Caco-2 (cell line): ENCODE measurements at places on chromosomes 4 and X.

DNA sequence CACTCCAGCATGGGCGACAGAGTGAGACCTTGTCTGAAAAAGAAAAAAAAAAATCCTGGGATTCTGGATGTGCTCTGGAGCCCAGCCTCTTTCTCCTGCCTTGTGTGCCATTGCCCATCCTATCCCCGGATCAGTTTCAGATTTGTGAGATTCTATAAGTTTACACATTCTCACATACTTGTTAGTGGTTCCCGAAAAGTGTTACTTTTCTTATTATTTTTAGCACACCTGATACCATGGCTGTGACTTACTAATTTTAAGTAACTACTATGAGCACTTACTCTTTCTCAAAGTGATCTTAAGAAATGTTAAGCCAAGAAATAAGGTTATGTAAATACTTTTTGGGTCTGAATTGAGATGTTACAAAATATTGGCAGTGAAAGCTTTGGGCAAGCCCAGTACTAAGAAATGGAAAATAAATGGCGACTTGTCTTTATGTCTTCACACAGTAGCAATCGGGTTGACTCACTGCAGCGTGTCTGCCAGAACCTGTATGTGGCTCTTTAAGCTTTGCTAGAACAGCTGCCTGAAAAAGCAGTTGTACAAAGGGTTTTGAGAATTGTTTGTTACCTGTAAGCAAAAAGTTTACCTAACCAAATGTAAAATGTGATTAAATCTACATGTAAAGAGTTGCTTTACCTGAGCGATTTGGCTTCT, 118.7 kb downstream of the KLHL8 start:
- H3K27ac ChIP-seq: no peak overlapping the region
- no peaks in the 10 kb centered on the region for H3K27me3 ChIP-seq
- H3K4me1 ChIP-seq: peaks cover 40% of the 10 kb centered on the region
- H3K4me3 ChIP-seq: no peak overlapping the region
- no peak for DNase-seq
- no peaks in the 10 kb centered on the region for H3K36me3 ChIP-seq

GRCh38 chrX:107204068-107204605, 2.1 kb downstream of the NUP62CL start:
- H3K4me1 ChIP-seq: no peaks in the 10 kb centered on the region
- H3K27ac ChIP-seq: no peak overlapping the region
- no peaks in the 10 kb centered on the region for H3K36me3 ChIP-seq
- no peaks in the 10 kb centered on the region for H3K27me3 ChIP-seq
- H3K4me3 ChIP-seq: no peak overlapping the region

- no peaks in the 10 kb centered on the region for H3K36me3 ChIP-seq
- DNase-seq: no peak
These were observed 374.3 kb downstream of the AFF2 start for GRCh38 chrX:148874636-148875246.

DNA sequence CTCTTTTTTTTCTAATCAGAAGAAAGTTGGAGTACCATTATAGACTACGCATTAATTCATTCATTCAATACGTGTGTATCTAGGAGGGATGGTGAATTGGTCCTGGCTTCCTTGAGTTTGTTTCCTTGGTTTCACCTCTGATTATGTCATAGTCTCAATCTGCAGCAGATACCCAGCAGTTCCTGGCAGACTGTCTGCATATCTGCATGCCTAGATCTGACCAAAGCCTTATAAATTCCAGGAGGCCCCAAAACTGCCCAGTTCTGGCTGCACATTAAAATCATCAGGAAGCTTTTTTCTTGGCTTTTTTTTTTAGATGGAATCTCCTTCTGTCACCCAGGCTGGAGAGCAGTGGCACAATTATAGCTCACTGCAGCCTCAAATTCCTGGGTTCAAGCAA, 27.2 kb upstream of the SLC34A2 start:
- H3K27me3 ChIP-seq: no peaks in the 10 kb centered on the region
- DNase-seq: no peak
- no peaks in the 10 kb centered on the region for H3K36me3 ChIP-seq
- no peak overlapping the region for H3K4me3 ChIP-seq

GRCh38 chrX:103756736-103757135, 19.9 kb upstream of the PLP1 start:
- no peaks in the 10 kb centered on the region for H3K4me1 ChIP-seq
- no peak for DNase-seq
- no peak overlapping the region for H3K27ac ChIP-seq
- no peaks in the 10 kb centered on the region for H3K27me3 ChIP-seq
- H3K36me3 ChIP-seq: no peaks in the 10 kb centered on the region

- DNase-seq: no peak
- no peaks in the 10 kb centered on the region for H3K36me3 ChIP-seq
- H3K27me3 ChIP-seq: no peaks in the 10 kb centered on the region
- H3K4me1 ChIP-seq: no peaks in the 10 kb centered on the region
- H3K4me3 ChIP-seq: no peak overlapping the region
- H3K27ac ChIP-seq: no peak overlapping the region
These were observed 303.7 kb downstream of the ARHGAP24 start for GRCh38 chr4:85778632-85779131.
